ENCODE measurements at places on chromosomes 5 and 9. TPM values are rescaled to one million over a fixed set of nuclear protein-coding genes. Genes with fewer than 3 reads are reported as not detected.

CATSPER3 gene
- polyA plus RNA-seq, result 1.2 TPM

HCN1 gene
- polyA plus RNA-seq, result 0.04 TPM

IL3 gene
- polyA plus RNA-seq, result not detected

GFM2 gene
- polyA plus RNA-seq, result 53.3 TPM

INSYN2B gene
- 3.0 TPM for polyA plus RNA-seq

All from right renal cortex interstitium (tissue), 3 donors.